ENCODE measurements at places on chromosomes 3 and 15.

- no peak for DNase-seq
Measured at GRCh38 chr3:184004476-184004875, 13.2 kb downstream of the ABCC5 start.

- DNase-seq, result peak; percentile 48
Measured at GRCh38 chr15:79185199-79185598, 94.6 kb upstream of the RASGRF1 start.

GRCh38 chr3:11164607-11165006, 10.3 kb downstream of the HRH1 start:
- DNase-seq, result no peak

- DNase-seq, result no peak
Measured at GRCh38 chr3:5298453-5298852, 110.9 kb downstream of the EDEM1 start.

GRCh38 chr3:23685541-23686258, 120.1 kb upstream of the UBE2E1 start:
- DNase-seq, result peak; percentile 2

DNA sequence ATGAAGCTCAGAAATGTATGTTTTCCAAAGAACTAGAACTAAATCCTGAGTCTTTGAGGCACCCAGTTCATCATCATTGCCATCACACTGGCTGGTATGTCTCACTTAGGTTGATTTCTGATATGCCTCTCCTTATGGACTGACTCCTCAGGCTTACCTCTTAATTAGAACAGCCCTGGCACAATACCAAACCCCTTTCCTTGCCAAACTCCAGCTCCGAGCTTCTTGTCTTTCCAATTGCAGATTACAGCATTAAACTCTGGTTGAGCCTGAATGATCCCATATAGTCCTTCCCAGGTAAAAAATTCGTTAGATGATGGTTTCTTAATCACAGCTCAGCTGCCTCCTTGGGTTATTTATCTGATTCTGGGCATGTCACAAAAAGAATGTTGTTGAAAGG, 66.3 kb downstream of the RTP4 start:
- peak; percentile 37 for DNase-seq

DNA sequence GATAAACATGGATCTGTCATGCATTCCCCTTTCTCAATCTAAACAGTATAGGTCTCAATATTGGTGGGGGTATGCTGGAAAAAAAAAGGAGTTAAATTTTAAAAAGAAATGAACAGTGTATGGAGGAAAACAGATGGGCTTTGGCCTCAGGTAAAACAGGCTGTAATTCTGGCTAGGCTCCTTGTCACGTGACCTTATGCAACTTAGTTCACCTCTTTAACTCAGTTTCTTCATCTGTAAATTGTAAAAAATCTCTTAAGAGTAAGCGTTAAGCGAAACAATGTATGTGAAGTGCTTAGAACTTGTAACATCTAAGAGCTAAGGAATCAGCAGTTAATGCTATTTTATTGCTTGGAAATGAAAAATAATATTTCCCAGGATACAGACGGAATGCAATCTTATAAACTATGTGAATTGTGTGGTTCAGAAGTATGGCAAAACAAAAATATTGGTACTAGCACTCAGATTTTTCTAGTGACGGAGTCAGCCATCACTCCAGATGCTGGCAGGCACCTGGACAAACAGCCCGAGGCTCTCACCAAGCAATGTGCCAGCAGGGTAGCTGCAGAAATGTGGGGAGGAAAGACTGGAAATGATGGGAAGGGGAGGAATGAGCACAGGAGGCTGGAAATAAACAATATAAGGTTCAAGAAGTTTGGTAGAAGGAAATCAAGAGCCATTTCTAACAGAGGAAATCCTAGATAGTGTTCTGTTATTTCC, 172.8 kb downstream of the USP13 start:
- no peak for DNase-seq

DNA sequence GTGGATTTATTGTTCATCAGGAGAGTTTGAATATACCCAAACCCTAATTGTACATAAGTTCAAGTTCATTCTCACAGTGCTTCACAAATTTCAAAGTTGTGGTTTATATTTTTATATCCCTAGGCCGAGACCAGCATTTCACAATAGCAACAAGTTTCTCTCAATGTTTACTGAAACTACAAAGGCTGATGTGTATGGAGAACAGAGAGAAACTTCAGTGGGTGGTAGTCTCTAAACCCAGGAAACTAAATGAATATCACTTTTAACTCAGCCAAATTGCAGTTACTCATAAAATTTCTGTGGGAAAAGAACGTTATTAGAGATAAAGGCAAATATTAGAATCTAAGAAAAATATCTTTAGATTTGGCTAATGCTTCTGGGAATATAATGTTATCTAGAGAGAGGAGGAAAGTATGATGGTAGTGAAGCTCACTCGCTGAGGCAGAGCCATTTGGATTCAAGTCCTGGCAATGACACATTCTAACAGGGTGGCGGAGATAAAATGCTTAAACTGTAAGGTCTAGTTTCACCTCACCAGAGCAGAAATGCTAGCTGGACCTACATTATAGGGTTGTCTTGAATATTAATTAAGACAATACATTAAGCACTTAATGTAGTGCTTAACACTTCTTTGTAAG, 514.8 kb downstream of the EPHA3 start:
- DNase-seq, result no peak

- peak; percentile 82 for DNase-seq
Measured at GRCh38 chr3:42556089-42556632, 25.6 kb downstream of the SEC22C start.

GRCh38 chr15:24662991-24663390, 12.6 kb upstream of the NPAP1 start:
- DNase-seq, result no peak

GRCh38 chr3:66083784-66084213, 45.1 kb upstream of the MAGI1 start:
- no peak for DNase-seq

GRCh38 chr3:111592936-111593335, 2.2 kb downstream of the ZBED2 start:
- no peak for DNase-seq

DNA sequence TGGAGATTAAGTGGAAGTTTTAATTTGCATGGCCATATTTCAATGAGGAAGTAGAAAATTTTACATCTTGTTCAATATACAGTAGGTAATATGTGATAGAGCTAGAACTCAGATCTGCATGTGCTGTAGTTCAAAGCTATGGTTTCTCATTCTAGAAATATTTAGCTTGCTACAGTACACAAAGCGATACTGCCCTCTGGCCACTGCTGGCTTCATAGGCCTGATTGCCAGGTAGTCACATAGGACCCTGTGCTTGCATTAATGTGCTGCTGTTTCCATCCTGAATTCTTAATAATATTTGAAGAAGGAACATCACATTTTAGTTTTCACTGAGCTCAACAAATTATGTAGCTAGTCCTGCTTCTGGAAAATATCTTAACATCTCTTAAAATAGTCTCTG, 87.0 kb downstream of the PLSCR2 start:
- DNase-seq, result peak; percentile 67

All from NCI-H82 (cell line).